Activated CD4-positive, alpha-beta memory T cell treated with anti-CD3 and anti-CD28 coated beads for 36 hours (primary cell): ENCODE measurements at places on chromosomes 12 and 14. TPM values are rescaled to one million over a fixed set of nuclear protein-coding genes. Genes with fewer than 3 reads are reported as not detected.

DNA sequence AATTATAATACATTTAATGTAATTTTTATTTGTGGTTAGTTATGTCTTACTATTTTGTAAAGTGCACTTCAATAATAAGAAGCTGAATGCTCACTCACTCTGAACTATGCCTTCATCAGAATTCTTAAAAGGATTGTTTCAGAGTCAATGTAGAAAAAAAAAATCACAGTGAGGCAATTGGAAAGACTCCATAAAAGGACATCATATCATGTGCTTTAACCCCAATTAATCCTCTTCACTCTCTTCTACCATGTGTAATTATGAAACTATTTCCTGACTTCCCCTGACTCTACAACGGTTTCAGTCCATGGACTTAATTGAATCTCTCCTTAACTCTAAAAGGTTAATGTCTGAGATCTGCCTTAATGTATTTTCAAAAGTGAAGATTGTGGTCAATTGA, 250.4 kb upstream of the ALG10 start:
- DNase-seq = no peak

DNA sequence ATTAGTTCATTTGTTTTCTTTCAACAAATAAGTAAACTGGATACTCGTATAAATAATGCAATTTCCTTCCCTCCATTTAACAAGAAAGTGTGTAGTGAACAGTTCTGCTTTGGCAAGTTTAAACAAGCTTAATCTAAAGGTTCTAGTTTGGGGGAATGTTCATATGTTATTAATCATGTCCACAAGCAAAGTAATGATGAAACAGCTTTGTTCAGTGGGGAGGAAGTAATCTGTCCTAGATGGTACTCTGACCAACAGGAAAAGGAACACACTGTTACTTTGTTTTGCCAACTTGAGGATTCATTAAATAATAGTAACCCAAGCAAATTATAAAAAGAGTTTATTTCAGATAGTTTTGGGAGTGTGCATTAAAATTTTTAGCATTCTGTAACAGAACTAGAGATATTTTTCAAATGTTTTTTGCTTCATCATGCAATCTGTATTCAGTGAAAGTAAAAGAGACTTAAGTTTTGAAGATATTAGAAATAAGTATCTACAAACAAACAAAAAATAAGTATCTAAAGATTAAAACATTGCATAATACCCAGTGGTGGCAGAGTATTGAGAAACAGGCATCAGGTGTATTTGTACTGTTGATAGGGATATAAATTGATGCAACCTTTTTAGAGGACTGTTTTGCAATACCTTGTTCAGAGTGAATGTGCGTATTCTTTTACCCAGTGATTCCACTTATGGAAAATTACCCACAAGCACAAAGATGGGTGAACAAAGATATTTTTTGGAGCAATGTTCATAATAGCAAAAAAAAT, 61.1 kb downstream of the RAB35 start:
- no peak for DNase-seq

- DNase-seq = peak; percentile 74
These were observed 45.9 kb downstream of the IFNG start for GRCh38 chr12:68113644-68114043.

DNA sequence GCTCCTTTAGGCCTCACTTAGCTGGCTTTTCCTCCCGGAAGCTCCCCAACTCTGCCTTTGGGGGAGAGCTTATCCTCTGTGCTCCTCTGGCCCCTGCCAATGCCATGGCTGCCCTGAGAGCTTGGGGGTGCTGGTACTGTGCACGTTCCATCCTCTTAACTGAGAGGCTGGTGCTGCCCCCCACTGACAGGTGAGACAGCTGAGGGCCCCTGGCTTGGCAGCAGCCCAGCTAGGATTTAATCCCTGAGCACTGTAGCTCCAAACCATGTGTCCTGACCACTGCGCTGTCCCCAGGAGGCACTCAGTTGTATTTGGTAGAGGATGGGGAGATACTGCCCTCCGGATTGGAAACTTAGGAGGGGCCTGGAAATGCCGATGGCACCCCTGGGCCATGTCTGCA, 46.1 kb downstream of the UBE3B start:
- DNase-seq = no peak

- no peak for DNase-seq
These were observed 17.8 kb downstream of the TAOK3 start for GRCh38 chr12:118354903-118355302.

DNA sequence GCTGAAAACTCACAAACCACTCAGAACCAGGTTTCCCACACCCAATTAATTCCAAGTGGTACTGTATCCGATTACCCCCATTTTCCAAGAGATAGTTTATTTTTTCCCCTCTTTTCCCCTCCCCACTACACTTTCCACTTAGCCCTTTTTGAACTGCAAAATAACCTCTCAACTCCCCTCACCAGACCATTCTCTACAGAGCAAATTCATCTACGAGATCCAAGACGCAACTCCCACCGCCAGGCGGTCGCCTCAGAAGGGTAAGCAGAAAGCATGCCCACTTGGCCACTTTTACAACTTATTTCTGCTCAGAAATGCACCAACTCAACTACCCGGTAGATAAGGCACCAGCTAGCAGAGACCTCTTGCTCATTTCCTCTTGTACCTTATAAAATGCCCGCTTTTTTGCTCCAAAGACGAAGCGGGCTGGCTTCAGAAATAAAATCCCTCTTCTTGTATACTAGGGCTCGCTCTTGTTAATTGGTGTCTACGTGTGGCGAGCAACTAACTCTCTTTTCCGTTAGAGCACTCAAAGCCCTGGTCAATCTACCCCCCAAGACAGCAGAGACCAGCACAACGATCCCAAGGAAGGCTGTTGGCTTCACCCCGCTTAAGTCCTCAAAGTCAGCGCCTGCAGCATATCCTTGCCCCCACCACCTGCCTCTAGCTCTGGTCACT, 910 bp upstream of the SRP54 start:
- peak; percentile 58 for DNase-seq

DNA sequence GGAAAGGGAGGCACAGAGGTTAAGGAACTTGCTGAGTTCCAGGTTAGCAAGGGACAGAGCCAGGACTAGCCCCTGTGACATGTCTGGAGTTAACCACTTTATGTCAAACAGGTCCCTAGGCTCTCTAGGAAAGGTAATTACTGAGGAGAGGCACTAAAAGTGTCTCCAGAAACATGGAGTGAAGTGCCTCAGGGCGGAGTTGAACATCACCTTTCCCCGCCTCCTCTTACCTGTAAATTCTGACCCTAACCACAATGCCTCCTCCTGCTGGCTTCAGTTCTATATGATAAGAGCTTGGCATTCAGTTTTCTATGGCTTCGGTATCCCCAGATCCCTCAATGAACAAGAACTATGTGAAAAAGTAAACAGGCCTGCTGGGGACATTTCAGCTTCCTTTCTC, 18.1 kb downstream of the RPH3A start:
- no peak for DNase-seq

- no peak for DNase-seq
These were observed 114.6 kb upstream of the MAP1LC3B2 start for GRCh38 chr12:116444590-116444943.

GRCh38 chr12:129145381-129145780, 292.1 kb downstream of the GLT1D1 start:
- DNase-seq = no peak

DNA sequence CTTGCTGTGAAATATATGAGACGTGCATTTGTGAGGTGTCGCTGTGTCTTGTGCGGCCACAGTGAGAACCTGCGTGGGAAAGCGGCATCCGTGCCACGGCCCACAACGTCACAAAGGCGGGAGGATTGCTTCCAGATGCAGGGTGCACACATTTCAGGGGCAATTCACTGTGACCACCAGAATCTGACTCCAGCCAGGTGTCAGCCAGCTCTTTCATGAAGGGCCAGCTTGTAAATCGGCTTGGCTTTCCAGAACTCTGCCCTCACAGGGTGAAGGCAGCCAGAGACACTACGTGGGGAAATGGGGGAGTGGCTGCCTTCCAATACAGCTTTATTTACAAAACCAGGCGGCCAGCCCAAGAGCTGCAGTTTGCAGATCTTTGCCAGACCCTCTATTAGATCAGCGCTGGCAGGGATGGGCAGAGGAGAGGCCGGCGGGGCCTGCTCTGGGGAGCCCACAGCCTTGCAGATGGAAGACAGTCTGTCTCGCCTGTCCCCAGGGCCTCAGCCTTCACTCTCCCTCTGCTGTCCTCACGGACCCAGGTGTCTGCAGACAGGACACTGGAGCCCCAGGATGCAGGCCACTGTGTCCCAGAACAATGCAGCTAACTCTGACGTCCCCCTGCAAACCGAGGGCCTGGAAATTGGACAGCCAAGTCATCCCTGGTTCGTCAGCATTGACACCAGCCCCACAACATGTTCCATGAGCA, 53.5 kb downstream of the ADGRD1 start:
- no peak for DNase-seq

DNA sequence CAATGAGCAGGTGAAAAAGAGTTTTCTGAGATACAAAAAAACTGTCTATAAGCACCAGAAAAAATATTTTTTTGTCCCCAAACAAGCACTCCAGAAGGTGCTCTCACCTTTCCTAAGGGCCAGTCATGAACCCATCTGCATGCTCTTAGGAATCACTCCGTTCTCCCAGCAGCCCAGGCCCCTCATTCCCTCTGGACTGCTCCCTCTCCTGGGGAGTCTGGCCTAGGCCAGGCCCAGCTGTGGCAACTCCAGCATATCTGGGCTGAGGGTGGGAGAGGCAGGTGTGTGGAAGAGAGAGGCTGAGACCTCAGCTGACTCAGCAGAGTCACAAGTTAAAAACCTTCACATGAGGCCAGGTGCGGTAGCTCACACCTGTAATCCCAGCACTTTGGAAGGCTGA, 54.6 kb downstream of the TRAFD1 start:
- no peak for DNase-seq

- no peak for DNase-seq
These were observed 14.0 kb upstream of the ANKLE2 start for GRCh38 chr12:132775502-132776229.

GRCh38 chr14:91570021-91570420, 59.9 kb upstream of the PPP4R3A start:
- DNase-seq = no peak

GRCh38 chr12:127677537-127678131, 589.3 kb upstream of the TMEM132C start:
- peak; percentile 64 for DNase-seq

DNA sequence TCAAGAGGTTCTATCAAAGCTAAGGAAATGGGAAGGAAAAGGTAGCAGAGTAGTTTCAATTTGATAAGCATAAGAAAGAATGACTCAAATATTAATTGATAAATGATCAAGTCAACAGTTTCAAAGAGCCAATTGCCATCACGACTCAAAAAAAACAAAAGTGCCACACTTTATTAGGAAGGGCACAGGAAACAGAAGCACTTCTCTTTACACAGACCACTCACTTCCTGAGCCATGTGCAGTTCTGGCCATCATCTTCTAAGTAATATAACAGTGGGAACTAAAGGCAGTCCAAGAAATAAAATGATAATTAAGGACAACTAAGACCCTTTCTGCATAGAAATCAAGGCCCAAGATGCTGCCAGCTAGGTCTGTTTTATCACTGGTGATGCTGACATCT, 13.2 kb downstream of the TM7SF3 start:
- DNase-seq = no peak

DNA sequence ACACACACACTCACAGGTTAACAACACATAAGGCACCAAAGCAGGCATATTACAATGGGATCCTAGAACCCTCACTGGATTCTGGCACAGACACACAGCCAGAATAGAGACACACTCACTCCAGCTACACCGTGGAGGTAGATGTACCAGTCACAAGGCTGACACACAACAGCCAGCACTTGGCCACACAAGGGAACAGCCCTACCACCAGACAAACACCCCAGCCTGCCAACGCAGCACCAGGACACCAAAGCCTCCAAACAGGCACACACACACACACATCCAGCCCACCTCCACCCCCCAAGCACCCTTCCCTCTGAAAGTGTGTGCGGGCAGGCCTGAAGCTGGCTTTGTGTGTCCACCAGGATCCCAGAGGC, 10.9 kb upstream of the ITGB7 start:
- no peak for DNase-seq

GRCh38 chr14:77208291-77208978, 26.8 kb downstream of the TMEM63C start:
- peak; percentile 68 for DNase-seq

Gene HCAR1
- total RNA-seq = 0.21 TPM

Gene LRRC43
- 0.76 TPM for total RNA-seq

Gene CCDC38
- total RNA-seq = 0.24 TPM

Gene GALNT6
- 13.1 TPM for total RNA-seq

Gene GPATCH2L
- total RNA-seq = 52.1 TPM

Gene SERPINA9
- total RNA-seq = not detected

Gene DAO
- not detected for total RNA-seq

Gene RD3L
- not detected for total RNA-seq
